ENCODE measurements at places on chromosomes 7 and 10. TPM values are rescaled to one million over a fixed set of nuclear protein-coding genes. Genes with fewer than 3 reads are reported as not detected.

AIFM2 gene
- total RNA-seq, result 5.9 TPM

TWIST1 gene
- total RNA-seq, result 26.6 TPM

DMBT1 gene
- total RNA-seq, result not detected

SLC18A2 gene
- 0.26 TPM for total RNA-seq

RET gene
- 1.8 TPM for total RNA-seq

MEIG1 gene
- total RNA-seq, result not detected

MEOX2 gene
- total RNA-seq, result 9.5 TPM

CCSER2 gene
- total RNA-seq, result 40.5 TPM

ICA1 gene
- 3.5 TPM for total RNA-seq

MDFIC gene
- total RNA-seq, result 71.4 TPM

FZD1 gene
- total RNA-seq, result 7.2 TPM

STK31 gene
- not detected for total RNA-seq

RHOBTB1 gene
- total RNA-seq, result 11.2 TPM

DNA sequence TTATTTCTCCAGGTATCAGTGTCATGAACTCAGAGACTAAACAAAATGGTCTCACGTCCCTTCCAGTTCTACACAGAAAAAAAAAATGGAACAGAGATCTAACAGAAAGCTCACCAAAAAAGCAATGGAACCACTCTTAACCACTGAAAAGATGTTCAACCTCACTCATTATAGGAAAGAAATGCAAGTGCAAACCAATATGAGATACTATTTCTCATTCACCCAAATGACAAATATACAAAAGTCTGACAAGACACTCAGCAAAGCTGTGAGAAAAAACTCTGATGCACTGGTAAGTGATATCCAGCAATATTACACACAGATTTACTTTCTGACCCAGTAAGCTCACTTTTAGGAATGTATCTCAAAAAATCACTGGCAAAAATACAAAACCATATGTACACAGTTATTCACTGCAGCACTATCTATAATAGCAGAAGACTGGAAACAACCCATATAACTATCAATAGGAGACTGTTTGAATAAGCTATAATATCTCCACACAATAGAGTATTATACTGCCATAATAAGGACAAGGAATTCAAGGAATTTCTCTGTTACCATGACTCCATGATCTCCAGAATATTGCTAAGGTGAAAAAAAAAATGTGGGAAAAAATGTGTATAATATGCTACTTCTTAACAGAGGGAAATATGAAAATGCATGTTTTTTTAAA is 36.6 kb downstream of the ABI1 start:
- no peak for DNase-seq

DNA sequence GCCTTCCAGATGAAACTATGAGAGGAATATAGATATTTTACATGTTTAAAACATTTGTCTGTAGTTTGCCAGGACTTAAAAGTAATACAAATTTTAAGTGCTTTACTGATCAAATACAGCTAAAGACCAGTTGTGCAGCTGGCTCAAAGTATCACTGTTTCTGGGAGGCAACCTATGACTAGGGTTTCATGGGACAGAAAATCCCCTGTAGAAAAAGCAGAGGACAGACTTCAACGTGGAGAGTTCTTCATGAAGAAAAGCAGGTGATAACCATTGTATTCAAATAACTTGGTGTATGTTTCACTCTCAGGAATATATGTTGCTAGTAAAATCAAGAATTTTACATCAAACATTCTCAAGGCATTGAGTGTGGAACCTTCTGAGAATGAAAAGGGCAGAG is 40.9 kb downstream of the PTER start:
- no peak for DNase-seq

GRCh38 chr7:112484671-112485167 is 3.9 kb downstream of the LSMEM1 start:
- peak; percentile 35 for DNase-seq

DNA sequence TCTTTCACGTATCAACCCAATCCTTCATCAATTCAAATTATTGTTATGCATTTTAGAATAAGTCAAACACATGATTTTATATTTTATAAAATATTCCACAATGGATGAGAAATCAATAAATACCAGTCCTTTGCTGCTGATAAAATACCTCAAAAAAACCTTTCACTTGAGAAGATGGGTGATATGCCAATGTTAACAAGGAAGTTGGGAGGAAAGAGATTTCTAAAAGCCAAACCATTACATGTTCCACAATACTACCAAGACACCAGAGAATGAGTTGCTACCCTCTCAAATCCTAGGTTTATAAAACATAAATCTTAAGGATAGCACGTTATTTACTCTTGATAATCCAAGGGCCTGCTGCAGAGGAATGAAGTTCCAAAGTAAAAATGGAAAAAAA is 14.4 kb downstream of the RNF133 start:
- no peak for DNase-seq

DNA sequence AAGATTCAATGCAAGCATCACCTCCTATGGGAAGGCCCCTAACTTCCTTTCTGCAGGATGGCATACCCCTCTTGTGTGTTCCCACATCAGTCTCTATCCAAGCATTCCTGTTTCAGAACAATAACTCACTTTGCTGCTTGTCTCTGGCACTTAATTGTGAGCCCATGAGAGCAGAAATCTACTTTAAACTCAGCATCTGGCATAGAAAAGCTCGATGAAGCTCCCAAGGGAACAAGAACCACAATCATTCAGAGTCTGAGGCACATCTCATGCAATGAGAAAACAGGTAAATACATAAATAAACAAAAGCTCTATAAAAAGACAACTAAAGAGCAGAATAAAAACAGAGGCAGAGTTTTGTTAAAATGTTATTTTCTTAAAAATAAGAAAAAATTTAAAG is 66.2 kb downstream of the VPS41 start:
- no peak for DNase-seq

GRCh38 chr10:15015451-15015850 is 28.3 kb upstream of the OLAH start:
- DNase-seq, result no peak

DNA sequence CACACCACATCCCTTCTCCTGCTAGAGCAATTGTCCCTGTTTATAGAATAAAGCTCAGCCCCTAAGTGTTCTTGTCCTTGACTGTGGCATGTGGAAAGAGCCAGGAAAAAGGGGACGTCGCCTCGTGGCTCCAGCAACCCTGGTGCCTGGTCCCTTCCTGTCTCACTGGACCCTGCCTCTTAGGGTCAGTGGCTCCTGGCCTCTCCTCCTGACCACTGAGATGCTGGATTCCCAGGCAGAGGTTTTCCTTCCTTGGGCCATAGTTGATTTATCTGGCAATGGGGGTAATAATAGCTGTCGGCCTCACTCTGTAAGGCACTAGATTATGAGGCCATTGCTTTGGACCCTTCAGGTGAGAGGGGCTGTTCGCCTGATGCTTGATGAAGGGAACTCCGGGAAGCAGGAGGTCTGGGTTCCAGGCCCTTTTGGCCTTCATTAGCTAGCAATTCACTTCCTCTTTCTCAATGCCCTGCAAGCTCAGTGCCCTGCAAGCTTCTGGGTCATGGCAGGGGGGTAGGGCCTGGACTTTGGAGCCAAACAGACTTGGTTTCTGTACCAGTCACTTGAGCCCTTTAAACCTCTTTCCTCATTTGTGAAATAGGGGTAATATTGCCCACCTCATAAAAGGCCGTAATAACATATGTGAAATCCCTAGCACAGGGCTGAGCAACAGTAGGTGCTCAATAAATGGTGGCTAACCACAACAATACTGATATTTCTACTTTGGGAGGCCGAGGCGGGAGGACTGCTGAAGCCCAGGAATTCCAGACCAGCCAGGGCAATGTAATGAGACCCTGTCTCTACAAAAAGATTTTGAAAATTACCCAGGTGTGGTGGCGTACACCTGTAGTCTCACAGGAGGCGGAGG is 1.1 kb downstream of the ASL start:
- DNase-seq, result no peak

- no peak for DNase-seq
Measured at GRCh38 chr10:60426425-60426824, 36.8 kb upstream of the ANK3 start.

- DNase-seq, result no peak
Measured at GRCh38 chr7:129417073-129417472, 17.2 kb upstream of the STRIP2 start.

- no peak for DNase-seq
Measured at GRCh38 chr10:59575269-59575668, 134.4 kb downstream of the SLC16A9 start.

DNA sequence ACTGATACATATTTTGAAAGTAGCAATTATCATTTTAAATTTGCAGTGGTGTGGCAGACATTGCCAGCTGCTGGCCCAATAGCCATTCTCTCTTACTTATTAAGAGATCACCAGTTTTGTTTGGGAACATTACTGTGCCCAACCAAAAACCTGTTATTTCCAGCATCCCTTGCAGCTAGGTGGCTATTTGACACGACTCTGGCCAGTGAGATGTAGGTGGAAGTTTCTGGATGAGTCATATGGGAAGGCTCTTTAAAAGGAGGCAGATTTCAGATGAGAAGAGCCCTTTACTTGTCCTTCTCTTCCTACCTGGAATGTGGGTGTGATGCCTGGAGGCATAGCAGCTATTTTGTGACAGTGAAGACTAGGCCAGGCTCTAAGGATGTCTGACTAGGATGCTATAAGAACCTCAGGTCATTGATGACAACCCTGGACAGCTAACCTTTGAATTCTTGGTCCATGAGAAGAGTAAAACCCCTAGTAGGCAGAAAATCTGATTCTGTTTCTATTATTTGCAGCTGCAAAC is 77.9 kb downstream of the CARD11 start:
- DNase-seq, result no peak

GRCh38 chr10:119006451-119007210 is 22.9 kb upstream of the NANOS1 start:
- DNase-seq, result peak; percentile 66

DNA sequence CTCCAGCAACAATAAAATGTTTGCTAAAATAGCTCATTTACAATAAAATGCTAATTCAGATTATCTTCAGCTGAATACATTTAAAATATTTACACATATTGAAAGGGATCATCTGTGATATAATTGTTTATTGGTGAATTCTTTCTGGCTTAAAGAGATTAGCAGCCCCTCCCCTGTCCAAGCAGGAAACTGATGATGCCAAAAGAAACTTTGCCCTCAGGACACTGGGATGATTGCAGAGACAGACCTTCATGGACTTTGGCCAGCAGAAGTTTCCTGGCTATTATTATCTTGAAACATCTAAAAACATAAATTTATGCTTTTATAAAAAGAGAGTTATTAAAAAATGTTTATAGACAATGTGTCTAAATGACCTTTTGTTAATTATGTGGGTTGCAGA is 764.9 kb upstream of the MBL2 start:
- no peak for DNase-seq

GRCh38 chr7:116139007-116139406 is 71.3 kb upstream of the TES start:
- no peak for DNase-seq

DNA sequence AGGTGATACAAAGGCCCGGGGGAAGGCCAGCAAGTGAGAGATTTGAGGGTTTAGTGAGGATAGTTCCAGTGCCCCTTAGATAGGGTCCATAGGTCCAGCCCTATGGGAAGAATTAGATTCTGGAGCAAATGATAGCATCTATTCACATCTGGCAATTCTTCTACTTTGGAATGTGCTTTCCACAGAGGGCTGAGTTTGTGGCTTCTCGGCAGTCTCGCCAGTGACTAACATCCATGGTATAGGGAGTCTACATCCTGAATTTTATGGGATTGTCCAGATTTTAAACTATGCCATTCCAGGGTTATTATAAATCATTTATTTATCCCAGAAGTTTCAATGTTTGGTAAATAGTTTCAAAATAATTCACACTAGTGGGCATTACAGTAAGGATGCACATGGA is 207.3 kb upstream of the ADO start:
- DNase-seq, result no peak

GRCh38 chr10:24871011-24871935 is 81.1 kb downstream of the PRTFDC1 start:
- DNase-seq, result no peak
